ENCODE measurements at places on chromosomes 1 and 21.

GRCh38 chr1:209150114-209150513 is 433.4 kb upstream of the CAMK1G start:
- DNase-seq: no peak

DNA sequence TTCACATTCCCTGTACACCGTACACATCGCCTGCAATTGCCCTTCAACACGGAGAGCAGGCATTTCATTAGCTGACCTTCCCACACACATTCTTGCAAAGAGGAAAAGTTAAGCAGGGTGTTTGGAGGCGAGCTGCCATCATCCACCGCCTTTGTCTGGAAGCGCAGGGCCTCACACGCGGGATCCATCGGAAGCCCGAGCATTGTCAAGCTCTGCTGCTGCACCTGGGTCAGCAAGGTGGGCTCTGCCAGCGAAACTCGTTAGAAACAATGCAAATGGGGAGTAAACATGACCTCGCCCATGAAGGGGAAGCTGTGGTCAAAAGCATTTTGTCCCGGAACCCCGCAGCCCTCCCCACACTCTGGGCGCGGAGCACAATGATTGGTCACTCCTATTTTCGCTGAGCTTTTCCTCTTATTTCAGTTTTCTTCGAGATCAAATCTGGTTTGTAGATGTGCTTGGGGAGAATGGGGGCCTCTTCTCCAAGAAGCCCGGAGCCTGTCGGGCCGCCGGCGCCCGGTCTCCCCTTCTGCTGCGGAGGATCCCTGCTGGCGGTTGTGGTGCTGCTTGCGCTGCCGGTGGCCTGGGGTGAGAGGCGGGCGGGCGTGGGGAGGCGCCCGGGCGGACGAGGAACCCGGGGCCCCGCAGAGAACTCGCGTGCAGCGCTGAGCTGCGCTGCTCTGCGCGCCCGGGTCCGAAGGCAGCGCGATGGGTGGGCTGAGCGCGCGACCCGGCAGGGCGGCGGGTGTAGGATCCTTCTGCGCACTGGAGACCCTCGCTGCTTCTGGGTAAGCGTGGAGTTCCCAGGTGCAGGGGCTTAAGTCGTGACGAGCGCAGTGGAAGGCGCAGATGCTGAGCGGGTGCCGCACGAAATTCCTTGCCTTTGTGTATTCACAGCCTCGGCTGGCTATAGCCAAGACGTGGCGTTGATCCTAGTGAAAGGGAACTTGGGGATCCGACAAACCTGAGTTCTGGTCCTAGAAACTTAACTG is at the start of gene CR1:
Gene CR1, plus strand, starts transcription at position 357 of the 992 bp plus-strand sequence. Its CDS starts 111 bp downstream, at position 468.
- DNase-seq: no peak

DNA sequence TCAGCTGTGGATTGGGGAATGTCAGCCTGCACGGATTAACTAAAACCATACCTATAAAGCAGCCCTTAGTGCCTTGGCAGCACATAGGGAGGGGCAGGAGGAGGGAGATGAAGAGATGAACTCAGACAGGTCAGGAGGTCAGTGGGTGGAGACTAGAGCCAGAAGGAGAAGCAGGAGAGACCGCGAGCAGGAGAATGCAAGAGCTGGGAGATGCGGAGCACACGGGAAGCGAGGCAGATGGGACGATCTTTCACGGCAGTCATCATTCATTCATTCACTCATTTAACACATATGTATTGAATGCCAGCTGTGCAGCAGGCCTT is 41.9 kb downstream of the NEK2 start:
- no peak for DNase-seq

GRCh38 chr1:57063406-57064125 is 97.8 kb upstream of the C8B start:
- no peak for DNase-seq

DNA sequence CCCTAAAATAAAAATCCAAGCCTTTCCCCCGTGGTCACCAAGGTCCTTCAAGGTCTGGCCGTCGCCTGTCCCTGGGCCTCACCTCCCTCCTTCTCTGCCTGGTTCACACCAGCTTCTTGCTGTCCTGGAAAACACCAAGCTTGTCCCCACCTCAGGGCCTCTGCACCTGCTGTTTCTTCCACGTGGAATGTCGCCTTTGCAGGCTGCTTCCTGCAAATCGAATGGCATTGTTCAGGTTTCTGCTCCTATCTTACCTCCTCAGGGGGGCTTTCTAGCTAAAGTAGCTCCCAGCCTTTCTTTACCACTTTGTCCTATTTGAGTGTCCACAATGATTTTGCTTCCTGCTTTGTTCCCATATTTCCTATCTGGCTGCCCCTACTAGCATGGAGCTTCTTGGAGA is 3.3 kb upstream of the CASZ1 start:
- DNase-seq: no peak

DNA sequence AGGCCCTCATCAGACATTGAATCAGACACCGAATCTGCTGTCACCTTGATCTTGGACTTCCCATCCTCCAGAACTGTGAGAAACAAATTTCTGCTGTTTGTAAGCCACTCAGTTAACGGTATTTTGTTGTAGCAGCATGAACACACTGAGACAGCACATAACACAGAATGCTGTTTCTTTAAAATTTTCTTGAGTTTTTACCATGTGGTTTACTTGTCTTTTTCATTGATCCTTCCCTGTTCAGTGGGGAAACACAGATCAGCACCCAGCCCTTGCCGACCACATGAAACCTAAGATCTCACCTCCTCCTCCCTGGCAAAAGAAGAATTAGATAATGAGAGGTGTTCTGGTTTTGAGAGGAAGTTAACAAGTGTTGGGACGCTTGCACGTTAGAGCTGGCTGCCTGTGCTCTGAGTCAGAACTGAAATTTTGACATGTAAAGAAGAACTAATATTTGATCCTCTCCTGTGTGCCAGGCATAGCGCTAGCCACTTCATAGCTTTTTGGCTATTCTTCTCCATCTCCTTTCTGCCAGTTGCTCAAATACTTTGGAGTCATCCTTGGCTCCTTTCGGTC is 179.6 kb downstream of the DHRS3 start:
- DNase-seq: no peak

- no peak for DNase-seq
Measured at GRCh38 chr1:4416189-4416588, 238.2 kb upstream of the AJAP1 start.

- no peak for DNase-seq
Measured at GRCh38 chr1:47395433-47395832, 20.7 kb upstream of the FOXE3 start.

GRCh38 chr1:1272341-1273208 is 1.1 kb downstream of the UBE2J2 start:
- no peak for DNase-seq

DNA sequence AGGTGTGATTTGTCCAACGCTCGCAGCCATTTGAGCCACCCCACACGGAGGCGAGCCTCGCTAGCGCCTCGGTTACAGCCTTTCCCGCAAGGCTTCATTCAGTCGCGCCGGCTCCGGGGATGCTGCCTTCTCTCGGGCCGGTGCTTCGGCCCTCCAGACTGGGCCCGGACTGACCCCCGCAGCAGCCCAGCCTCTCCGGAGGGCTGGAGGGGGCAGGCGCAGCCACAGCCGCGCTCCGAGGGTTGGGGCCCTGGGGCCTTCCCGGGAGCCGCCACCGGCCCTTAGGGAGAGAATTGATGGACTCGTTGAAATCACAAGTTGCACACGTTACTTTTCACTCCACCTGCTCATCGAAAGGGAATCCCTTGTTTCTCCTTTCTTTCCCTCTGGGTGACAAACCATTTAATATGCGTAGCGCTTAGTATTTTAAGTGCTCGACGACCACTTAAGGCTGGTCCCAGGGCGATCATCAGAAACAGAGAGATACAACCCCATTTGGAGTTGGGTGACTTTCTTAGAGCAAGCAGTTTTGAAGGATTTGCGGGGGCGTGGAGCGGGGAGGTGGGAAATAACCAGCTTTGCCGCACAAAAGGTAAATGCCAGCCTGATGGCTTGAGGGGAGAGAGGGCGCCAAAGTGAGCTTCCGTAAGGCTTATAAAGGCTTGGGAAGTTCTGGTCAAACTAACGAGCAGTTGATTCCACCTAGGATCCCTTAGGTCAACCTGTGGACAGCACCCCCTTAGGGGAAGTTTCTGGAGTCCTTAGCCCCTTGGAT is 24.6 kb upstream of the ENAH start:
- no peak for DNase-seq

GRCh38 chr1:235169986-235170385 is 8.9 kb upstream of the RBM34 start:
- DNase-seq: no peak

DNA sequence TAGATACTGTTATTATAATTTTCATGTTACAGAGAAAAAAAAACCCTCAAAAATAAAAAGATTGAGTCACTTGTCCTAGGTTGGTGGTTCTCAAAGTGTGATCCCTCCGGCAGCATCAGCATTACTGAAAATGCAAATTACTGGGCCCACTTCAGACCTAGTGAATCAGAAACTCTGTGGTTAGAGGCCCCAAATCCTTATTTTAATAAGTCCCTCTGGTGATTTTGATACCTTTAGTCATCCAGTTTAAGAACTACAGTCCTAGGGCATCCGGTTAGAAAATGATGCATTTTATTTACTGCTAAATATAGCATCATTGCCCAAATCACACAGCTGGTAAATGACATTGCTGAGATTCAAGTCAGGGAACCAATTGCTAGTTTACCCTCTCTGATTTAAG is 203.7 kb upstream of the RUNX1 start:
- DNase-seq: no peak

GRCh38 chr1:109929170-109929569 is 18.5 kb downstream of the CSF1 start:
- no peak for DNase-seq

DNA sequence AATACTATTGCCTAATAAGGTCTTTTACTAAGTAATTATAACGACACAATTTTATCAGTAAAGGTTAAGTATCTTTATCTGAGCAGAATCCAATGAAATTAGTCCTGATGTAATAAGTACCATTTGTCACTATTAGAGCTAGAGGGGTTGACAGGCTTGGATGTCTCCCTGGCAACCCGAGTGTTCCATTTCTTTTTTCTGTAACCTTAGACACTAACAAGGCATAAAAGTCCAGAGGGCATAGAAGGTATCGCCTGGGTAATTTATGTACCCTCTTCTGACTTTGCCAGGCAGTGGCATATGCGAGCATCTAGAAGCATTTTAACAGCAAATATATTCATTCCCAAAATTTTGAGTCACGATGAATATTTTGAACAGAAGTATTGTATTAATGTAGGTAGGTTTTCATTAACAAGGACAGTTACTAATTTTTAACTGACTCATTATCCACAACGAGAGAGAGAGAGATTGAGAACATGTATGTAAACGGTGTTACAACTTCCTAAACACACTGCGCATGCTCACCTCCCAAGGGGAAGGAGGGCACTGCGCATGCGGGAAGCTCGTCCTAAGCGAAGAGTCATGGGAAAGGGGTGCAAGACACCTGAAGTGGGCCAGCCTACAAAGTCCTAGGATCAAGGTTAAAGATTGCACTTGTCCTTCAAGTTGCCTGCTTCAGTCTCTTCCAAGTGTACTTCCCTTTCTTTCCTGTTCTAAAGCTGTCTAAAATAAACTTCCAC is 423.9 kb downstream of the DSCAM start:
- DNase-seq: peak; percentile 80

- DNase-seq: peak; percentile 57
Measured at GRCh38 chr1:55559161-55559611, 344.0 kb upstream of the USP24 start.

GRCh38 chr1:153260585-153261280 is 1.2 kb downstream of the LORICRIN start:
- DNase-seq: no peak

- no peak for DNase-seq
Measured at GRCh38 chr1:172414331-172414730, 6.2 kb upstream of the C1orf105 start.

DNA sequence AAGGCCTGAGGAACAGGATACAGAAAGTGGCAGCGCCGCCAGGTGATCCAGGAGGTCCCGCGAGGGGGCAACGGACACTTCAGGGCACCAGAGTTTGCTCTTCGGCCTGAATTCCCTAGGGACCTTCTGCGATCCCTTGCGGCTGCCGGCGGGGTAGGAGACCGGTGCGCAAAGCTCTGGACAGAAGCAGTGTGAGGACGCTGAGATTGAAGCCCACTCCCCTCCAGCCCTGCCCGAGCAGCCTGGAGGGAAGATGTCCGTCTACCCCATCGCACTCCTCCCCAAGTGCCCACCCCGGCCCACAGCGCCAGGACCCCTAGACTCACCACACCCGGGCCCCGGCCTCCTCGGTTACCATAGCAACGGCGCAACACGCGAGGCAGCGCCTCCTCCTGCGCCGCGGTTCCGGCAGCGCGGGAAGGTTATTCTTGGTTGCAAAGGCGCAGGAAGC is at the start of gene ANKRD45:
Gene ANKRD45, minus strand, starts transcription at position 361 of the 451 bp plus-strand sequence. CDS start 10,433 bp downstream, outside the sequence.
- no peak for DNase-seq

DNA sequence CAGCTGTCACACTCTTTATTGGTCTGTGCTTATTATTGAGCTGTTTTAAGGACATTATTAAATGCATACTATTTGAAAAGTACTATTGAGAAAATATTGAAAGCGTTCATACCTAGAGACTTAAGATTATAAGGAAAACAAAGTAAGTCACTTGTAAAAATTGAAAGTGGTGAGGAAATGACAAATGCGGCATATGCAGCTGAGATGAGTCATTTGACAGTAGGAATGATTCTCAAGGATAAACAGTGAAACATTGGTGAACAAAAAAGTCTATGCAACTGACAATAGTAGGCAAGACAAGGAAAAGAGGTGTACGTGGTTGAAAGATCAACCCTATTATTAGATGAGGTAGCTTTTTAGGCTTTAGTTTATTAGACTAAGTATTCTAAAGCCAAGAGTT is 82.6 kb upstream of the MAP10 start:
- DNase-seq: no peak

- no peak for DNase-seq
Measured at GRCh38 chr1:16321176-16321867, 31.0 kb downstream of the FBXO42 start.

GRCh38 chr1:225694151-225694603 is 41.3 kb upstream of the ENAH start:
- no peak for DNase-seq

GRCh38 chr1:229011022-229011421 is 259.9 kb upstream of the RAB4A start:
- no peak for DNase-seq

DNA sequence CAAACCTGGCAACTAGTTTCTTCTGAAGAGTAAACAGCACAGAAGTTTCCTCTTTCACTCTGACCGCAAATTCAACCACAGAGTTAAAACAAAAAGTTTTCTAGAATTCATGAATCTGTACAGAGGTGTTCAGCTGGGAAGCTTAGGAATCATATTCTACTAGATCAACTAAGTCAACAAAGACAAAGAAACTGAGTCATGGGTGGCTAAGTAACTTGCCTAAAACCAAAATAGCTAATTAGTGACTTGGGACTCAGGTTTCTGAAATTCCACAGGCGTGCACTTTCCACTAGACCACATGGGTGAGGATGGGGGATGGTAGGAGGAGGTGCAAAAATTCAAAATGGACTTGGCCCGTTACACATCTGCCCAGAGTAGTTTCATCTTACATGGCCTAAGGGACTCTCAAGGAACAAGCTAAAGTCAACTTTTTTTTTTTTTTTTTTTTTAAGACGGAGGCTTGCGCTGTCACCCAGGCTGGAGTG is 25.8 kb downstream of the PTPN14 start:
- DNase-seq: no peak
